ENCODE measurements at places on chromosomes 3 and 15.

DNA sequence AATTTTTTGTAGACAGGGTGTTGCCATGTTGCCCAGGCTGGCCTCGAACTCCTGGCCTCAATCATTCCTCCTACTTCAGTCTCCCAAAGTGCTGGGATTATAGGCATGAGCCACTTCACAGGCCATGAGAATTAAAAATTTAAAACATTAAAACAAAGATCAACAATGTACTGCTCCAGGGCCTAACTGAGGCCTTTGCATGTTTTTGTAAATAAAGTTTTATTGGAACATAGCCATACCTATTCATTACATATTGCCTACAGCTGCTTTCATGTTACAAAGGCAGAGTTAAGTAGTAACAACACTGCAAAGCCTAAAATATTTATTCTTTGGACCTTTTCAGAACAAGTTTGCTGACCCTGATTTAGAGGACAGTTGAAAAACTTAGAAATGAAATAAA is 9.6 kb downstream of the VPS39 start:
- DNase-seq: no peak

- DNase-seq: no peak
Observed at GRCh38 chr3:142664819-142665218, 59.0 kb upstream of the TRPC1 start.

DNA sequence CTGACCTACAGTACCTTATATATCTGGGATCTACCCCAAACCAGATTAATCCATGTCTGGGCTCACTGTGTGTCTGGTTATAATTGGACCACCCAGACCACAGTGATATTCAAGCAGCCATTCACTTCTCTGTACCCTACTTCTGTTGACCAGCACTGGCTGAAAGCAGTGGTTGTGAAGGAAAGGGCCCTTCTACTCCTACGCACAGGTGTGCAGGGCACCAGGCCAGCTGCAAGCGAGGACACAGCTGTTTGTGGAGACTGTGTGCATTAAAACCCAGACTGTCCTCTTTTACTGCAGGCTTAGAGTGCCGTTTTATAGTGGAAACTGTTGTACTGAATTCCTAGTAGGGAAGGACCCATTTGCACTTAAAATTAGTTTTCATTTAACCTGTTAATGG is 29.5 kb downstream of the CTDSPL start:
- no peak for DNase-seq

- no peak for DNase-seq
Observed at GRCh38 chr15:98899272-98900021, 108.1 kb downstream of the PGPEP1L start.

GRCh38 chr3:94336046-94336753 is 273.3 kb downstream of the NSUN3 start:
- peak; percentile 52 for DNase-seq

DNA sequence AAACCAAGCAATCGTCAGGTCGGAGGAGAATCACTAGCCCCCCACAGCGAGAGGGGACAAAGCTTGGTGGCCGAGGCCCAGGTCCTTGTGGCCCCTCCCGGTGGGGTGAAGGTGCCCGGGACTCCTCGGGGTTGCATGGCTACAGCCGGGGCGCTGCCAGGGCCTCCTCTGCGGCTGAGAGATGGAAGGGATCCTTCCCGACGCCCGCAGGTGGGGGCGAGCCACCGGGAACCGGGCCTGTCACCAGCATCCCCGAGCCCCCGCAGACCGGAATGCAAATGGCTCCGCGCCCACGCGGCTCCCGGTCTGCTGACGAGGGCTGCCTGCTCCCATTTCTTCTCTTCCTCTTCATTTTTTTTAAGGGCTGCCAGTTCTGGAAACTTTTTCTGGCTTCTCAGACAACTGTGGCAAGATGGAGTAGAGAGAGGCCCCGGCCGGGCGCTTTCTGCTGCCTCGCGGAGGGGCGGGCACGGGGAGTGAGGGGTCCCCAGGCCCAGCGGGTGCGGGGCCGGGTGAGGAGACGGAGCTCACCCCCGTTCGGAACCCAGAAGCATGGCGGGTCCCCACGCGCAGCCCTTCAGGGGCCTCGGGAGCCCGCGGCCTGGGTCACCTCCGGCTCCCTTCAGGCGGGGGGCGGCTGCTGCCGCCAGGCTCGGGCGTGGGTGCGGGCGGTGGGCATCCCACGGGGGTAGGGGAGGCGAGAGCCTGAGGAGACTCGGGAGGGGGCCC is 27.5 kb downstream of the MELTF start:
- no peak for DNase-seq

GRCh38 chr3:97306226-97306625 is 458.3 kb upstream of the ARL6 start:
- no peak for DNase-seq

GRCh38 chr3:159763602-159764489 is 224.8 kb upstream of the IL12A start:
- peak; percentile 91 for DNase-seq

- DNase-seq: no peak
Observed at GRCh38 chr3:77449459-77450350, 409.8 kb downstream of the ROBO2 start.

DNA sequence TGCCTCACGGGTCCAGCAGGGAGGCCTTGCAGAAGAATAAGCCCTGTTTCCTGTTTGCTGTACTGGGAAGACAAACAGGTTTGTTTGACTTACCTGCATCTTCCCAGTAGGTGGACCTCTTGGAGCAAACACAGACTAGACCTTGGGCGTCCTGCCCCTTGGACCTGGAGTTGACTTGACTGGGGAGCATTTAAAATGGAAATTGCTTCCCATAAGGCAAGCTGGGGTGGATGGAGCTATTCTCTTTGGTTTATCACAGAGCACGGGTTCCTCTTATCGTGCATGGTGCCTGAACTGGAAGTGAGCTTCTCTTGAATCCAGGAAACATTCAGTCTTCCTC is 151.4 kb downstream of the RPLP1 start:
- peak; percentile 59 for DNase-seq

- no peak for DNase-seq
Observed at GRCh38 chr3:57794501-57794900, 38.4 kb downstream of the SLMAP start.

GRCh38 chr3:178277605-178278004 is 258.6 kb upstream of the KCNMB2 start:
- no peak for DNase-seq

- DNase-seq: peak; percentile 65
Observed at GRCh38 chr3:11155341-11156025, 1.2 kb downstream of the HRH1 start.

GRCh38 chr3:183328823-183329222 is 75.8 kb downstream of the B3GNT5 start:
- DNase-seq: no peak

GRCh38 chr3:53885239-53885638 is 3.3 kb upstream of the ACTR8 start:
- no peak for DNase-seq

DNA sequence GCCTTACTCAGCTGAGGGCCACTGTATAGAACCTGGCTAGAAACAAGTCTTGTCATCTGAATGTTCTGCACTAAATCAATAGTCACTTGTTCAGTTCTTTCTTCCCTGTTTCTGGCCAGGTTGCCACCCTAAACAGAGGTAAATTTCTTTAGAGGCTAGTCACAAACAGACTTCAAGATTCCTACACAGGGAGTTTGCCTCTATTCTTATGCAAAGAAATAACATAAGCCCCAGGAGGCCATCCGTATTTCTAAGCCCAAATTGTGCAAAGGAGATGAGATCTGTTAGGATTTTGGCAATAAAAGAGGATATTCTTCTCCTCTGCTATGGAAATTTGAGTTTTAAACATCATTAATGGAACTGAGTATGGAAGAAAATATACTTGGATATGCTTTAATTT is 4.9 kb downstream of the ZIC4 start:
- DNase-seq: no peak

DNA sequence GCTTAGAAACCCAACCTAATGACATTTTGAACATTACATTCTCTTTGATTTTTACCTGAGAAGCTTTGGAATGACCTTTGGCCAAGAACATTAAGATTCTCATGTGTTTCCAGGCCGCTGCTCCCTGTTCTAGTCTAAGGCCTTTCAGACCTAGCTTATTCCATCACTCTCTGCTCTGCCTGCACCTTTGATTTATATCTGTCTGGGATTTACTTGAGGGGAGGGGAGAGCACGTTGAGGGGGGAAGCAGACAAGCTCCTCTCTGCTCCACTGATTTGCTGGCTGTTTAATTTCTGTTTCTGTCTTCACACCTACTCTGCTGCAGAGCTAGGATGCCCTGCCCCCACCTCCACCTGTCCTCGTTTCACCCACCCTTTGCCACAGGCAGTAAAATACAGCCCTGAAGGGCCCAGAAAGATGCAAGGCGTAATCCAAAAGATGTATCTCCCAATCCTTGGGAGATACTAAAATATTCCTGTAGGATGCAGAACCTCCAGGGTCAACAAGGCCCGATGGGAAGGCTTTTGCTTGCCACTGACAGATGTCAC is 429.8 kb downstream of the EPHB1 start:
- DNase-seq: no peak
